Memory B cell (primary cell): ENCODE measurements at places on chromosomes 5 and 9.

- no peak for DNase-seq
Measured at GRCh38 chr5:61701877-61702602, 370.0 kb downstream of the ZSWIM6 start.

- DNase-seq = no peak
Measured at GRCh38 chr9:120532475-120532874, 47.5 kb downstream of the CDK5RAP2 start.

DNA sequence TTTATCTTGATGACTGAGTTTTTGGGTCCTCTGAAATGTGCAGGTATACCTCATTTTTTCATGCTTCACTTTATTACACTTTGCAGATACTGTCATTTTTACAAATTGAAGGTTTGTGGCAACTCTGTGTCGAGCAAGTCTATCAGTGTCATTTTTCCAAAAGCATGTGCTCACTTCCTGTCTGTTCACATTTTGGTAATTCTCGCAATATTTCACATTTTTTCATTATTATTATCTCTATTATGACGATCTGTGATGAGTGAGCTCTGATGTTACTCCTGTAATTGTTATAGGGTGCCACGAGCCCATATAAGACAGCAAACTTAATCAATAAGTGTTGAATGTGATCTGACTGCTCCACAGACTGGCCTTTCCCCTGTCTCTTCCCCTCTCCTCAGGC is 73.4 kb upstream of the FBXW11 start:
- DNase-seq = no peak

DNA sequence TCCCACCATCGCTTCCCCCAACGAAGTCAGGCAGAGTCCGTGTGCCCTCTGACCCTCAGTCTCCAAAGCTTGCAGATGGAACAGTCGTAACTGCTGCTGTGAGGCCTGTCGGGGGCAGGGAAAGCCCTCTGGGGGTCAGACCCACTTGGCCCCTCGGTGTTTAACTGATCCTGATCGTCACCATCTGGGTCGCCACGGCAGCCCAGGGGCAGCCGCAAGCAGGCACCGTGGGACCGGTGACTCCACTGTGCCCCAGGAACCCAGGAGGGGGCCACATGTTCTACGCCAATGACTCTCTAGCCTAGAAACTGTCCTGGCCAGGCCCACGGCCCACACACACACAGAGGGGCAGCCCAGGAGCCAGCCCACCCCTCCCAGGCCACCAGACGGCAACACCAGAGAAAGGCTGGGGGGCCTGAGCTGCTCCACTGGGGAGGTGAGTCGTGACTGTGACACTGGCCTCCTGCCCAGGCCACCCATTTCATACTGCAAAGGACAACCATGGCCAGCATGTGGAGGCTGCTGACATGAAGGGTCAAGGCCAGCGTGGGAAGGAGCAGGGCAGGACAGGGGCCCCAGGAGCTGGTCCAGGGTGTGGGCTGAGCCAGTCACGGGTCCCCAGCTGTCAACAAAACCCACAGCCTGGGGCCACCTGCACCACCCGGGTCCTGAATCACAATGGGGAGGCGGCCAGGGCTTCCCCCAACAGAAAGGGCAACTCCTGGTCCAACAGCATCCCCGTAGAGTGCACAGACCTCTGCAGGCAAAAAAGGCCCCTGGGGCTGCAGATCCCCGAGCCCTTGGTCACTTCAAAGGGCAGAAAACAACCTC is 20.8 kb downstream of the VAV2 start:
- no peak for DNase-seq

- DNase-seq = peak; percentile 54
Measured at GRCh38 chr9:33287087-33287490, 3.2 kb upstream of the NFX1 start.

DNA sequence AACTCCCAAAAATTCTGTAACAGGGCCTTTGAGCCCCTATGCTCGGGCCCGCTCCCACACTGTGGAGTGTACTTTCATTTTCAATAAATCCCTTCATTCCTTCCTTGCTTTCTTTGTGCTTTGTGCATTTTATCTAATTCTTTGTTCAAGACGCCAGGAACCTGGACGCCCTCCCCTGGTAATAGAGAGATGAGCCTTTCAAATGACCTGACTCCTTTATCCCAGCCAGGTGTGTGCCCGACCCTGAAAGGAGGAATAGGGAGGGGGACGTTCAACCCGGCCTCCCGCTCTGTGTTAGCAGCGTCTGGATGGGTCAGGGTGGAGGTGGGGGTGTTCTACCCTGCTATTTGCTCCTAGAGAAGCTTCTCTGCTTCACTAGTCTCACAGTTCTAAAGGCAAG is 53.9 kb downstream of the FXN start:
- no peak for DNase-seq

- no peak for DNase-seq
Measured at GRCh38 chr5:110807169-110807568, 68.4 kb downstream of the SLC25A46 start.

- DNase-seq = peak; percentile 63
Measured at GRCh38 chr9:101530076-101530711, 3.5 kb upstream of the RNF20 start.

- no peak for DNase-seq
Measured at GRCh38 chr9:131754846-131755245, 15.0 kb upstream of the RAPGEF1 start.

- DNase-seq = no peak
Measured at GRCh38 chr9:112091810-112092209, 83.3 kb downstream of the SUSD1 start.

GRCh38 chr5:34742061-34742460 is 85.9 kb downstream of the RAI14 start:
- no peak for DNase-seq

- no peak for DNase-seq
Measured at GRCh38 chr5:88696466-88696865, 186.5 kb downstream of the MEF2C start.

GRCh38 chr9:77531400-77531799 is 116.7 kb downstream of the GNA14 start:
- no peak for DNase-seq

DNA sequence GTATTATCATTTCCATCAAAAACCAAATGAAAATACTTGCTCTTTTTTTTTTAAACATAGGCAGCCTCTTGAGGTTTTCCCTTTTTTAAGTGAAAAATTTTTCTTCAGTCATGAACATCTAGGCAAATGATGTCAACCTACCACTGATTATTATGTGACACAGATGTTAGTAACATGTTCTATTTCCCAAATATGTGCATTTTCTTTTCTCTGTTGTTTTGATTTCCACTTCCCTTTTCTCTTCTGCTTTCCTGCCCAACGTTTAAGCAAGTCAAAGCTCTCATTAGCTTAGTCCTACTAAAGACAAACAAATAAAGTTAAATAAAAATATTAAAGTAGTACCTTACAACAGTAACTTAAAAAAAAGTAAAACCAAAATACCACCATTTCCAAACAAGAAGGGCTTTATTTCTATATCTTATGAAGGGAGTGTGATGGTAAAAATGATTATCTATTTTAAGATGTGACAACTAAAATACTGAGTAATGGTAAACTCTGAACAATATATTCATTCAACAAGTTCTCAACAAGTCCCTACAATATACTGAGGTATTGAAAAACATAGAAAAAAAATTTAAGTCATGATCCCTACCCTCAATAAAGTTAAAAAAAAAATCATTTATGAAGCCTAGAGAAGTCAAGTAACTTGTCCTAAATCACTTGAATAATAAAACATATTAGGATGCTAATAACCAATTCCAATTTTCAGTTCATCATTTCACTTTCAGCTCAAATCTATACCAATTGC is 9.4 kb downstream of the SLC38A9 start:
- DNase-seq = no peak

- DNase-seq = no peak
Measured at GRCh38 chr5:149799119-149799623, 69.1 kb downstream of the PPARGC1B start.

- no peak for DNase-seq
Measured at GRCh38 chr5:103514371-103514770, 48.2 kb downstream of the NUDT12 start.

DNA sequence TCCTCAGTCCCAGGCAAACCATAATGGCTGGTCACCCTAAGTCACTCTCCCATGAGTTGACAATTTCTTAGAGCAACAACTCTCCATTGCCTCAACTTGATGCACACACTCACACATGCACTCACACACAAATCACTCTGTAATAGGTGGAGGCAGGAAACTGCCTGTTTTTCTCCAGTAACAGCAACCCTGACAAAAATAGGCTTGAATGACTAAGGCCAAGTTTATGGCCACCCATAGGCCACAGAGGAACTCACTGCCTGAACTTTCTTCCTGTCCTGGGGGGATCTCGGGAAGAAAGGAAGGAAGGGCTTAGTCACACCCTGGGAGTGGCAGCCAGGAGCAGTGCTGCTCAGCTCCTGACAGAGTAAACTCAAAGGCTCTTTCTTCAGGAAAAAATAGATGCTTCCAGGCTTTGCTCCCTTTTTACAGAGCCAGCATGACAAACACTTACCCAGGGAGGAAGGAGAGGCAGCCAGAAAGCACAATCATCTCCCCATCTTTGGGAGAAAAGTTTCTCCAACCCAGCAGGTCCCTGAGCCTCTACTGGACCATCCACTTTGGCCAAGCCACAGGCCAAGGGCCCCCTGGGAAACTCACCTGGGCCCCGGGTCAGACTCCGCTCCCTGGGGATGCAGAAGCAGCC is 368 bp downstream of the SH3TC2 start:
- DNase-seq = no peak

- peak; percentile 26 for DNase-seq
Measured at GRCh38 chr5:157502143-157502647, 42.2 kb downstream of the NIPAL4 start.

DNA sequence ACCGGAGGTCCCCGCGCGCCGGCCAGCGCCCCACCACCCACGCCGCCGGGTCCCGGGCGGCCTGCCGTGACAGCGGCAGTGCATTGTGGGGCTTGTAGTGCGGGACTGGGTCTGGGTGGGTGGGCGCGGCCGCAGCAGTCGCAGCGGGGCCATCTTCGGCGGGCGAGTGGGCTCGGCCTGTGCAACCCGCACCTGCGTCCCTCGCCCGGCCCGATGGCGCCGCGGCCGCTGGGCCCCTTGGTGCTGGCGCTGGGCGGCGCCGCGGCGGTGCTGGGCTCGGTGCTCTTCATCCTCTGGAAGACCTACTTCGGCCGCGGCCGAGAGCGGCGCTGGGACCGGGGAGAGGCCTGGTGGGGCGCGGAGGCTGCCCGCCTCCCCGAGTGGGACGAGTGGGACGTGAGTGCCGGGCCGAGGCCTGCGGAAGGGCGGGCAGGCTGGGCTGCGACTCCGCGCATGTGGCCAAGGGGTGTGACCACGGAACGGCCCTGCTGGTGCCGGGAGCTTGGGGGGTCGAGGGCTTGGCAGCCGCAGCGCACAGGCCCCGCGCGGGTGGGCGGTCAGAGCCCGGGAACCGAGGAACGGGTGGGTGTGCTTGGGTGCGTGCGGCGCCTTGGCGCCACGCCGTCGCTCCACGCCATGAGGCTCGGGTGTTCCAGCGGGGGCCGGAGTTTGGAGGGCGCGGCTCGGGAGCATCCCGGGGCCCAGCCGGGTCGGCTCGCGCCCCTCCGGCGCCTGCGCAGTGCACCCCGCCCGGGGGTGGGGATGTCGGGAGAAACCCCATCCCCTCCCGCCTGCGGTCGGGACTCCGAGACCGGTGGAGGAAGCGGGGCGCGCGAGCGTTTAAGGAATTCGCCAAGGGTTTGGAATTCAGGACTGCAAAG is at the start of gene ARL10:
Gene ARL10 (plus strand): TSS at position 137 of the 881 bp plus-strand sequence. CDS start 77 bp downstream, at position 214.
- DNase-seq = no peak

DNA sequence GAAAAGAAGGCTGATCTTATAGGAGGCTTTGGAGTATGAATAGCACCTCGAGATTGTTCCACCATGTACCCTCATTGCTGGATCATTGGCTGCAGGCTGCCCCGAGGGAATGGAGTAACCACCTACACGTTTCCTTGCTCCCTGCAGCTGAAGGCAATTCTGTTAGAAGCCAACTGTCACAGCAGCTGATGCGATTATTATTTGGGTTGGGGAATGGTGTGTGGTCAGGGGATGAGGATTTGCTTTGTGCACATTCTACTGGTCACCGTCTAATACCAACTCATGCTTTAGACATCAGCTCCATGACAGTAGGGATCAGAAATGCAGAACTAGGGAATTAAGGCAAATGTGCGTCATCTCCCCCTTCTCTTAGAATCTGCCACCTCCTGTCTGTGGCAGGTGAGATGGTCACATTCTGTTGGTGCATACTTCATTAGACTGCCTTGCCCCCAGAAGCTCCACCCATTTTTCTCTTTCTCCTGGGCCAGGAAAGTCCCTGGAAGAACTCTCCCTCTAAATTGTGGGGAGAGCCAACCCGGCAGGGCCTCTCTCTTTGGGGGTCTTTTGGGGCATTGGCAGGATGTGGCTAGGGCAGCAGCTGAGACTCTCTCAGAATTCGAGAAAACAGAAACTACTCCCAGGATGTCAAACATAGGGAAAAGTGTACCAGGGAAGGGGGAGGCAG is 32.8 kb downstream of the NEUROG1 start:
- DNase-seq = no peak

DNA sequence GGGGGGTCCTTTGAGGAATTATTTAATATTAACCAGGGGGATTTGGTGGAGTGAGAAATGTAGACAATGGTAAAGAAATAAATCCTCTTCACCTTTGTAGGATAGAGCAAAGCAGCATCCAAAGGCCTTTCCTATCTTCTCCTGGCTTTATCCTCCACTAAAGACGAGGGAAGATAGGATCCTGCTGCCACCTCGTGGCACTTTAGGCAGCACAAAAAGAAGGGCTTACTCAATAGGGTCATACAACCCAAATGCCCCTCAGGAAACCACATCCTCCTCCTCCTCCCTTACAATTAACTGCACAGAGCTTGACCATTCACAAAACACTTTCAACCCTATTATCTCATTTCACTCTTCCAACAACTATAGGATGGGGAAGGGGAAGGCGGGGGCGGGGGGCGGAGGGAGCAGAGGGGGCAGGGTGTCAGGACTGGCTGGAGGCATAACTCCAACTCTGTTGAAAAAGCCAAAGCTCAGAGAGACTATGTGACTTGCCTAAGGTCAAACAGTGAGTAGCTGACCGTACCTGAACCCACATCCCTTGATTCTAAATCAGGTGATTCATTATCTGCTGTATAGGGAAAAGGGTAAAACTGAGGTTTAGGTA is 45.4 kb upstream of the MYOT start:
- no peak for DNase-seq

- no peak for DNase-seq
Measured at GRCh38 chr9:34992376-34992951, 2.9 kb downstream of the DNAJB5 start.

DNA sequence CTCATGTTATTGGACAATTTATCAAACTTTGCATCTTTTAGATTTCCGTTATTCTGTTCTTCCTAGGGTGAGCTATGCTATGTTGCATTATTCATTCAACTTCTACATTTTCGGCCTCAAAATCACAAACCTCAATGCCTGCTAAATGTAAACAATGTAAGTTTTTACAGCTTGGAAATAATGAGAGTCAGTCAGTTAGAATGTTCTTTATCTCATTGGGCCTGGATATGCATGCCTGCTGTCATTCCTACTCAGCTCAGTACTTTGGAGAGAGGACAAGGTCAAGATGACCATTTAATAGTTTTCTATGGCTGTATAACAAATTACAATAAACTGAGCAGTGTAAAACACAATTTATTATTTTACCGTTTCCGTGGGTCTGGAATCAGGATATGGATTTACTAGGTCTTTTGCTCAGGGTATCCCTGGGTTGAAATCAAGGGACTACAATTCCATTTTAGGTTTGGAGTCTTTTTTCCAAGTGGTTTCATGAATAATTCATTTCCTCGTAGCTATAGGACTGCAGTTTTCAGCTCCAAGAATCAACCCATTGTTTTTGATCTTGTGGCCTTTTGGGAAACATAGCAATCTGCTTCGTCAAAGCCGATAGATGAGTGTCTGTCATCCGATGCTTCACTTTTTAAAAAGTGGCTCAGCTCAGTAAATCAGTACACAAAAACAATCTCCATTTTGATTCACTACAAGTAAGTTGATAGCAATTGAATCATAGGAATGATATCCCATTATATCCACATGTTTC is 1143.2 kb upstream of the CDH6 start:
- DNase-seq = no peak

- no peak for DNase-seq
Measured at GRCh38 chr9:133718563-133719315, 19.4 kb downstream of the SARDH start.
